Urinary bladder (tissue), 4 donors: ENCODE measurements at places on chromosomes 2 and 18.

DNA sequence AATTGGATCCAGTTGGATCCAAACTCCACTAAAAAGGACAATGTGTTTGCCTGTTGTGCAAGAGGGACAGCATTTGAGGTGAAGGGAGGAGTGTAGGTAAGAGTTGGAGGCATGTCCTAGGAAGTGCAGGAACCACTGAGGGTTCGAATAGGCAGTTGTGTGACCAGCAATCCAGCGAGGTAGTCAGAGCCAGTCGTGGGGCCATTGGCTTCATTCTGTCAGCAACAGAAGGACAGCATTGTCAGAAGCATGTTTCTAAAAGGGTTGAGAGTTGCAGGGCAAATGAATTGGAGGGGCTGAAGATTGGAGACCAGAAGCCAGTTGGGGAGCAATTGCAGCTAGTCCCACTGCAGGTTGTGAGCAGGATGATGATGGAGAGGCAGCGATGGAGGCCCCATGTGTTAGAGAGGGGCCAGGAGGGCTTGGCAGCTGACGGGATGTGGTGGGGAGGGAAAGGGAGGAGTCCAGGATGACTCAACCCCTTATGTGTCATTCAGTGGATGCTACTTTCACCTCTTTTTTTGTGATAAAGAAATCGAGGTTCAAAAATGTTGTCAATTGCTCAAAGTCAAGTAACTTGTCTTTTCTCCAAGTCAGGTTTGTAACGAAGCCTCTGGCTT lies 96.7 kb upstream of the SIX3 start:
- DNase-seq = no peak

GRCh38 chr2:234761910-234762309 lies 189.9 kb upstream of the SH3BP4 start:
- no peak for DNase-seq

GRCh38 chr2:202099515-202099914 lies 26.5 kb downstream of the KIAA2012 start:
- DNase-seq = no peak

GRCh38 chr2:131027566-131028528 lies 65.4 kb downstream of the FAM168B start:
- DNase-seq = no peak

DNA sequence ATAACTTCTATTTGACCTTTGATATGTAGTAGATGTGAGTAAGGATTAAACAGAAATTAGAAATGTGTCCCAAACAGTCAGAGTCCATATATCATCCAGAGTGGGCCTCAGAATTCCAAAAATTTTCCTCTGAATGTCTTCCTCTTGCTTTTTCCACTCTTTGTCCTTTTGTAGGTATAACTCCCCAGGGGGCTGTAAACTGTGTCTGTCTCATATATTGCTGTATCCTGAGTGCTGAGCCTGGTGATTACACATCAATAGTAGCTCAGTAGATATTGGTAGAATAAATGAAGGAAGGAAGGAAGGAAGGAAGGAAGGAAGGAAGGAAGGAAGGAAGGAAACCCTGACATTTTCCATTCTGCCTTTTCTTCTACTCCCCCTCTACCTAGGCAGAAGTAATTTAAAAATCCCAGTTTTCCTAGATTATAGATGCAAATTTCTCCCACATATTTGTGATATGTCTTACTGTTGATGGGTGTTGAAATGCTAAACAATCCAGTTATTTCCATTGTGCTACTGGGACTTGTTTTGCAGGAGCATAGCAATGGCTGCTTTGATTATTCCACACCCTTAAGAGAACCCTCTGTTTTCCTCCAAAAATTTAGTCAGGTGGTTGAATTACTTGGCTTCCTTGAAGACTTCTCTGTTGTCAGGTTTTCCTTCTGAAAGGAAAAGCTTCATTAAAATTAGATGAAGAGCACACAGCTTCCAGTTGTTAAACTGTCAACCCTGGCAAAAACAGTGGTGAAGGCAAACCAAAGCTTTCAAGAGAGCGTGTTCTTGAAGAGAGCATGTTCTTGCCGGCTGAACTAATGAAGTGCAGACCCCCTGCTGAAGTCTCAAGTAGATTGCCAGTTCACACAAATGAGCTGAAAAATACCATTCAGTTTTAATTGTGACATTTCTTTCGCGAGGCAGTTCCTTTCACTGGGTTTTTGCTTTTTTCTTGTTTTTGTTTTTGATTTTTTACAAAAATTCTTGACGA lies 147.8 kb downstream of the KCNE4 start:
- DNase-seq = no peak

GRCh38 chr2:30777661-30778505 lies 29.4 kb downstream of the CAPN13 start:
- DNase-seq = no peak

DNA sequence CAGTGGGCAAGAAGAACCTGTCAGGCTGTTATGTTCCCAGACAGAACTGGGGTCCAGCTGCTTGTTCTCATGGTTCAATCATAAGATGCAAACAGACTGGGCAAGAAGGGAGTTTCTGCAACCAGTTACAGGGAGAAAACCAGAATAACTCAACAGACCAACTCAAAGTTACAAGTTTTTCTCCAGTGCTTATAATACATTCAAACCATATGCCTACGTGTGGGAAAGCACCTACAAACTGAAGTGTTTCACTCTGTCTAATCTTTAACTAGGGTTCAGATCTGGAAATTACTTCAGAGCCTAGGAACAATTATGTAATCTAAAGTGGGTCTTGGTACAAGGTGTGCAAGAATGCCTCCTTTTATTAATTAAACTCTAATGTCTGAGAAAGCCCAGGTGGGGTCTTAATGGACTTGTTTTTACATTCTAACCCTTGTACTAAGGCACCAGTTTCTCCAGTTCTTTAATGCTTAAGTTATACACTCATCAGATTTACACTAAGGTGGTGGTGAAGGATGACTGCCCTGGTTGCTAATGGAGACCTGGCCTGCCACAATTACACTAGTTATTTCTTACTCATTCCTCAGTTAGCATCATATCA lies 951.9 kb downstream of the TSN start:
- no peak for DNase-seq

- no peak for DNase-seq
Observed at GRCh38 chr2:181784556-181784955, 104.2 kb upstream of the NEUROD1 start.

GRCh38 chr2:236626391-236627150 lies 56.9 kb downstream of the ACKR3 start:
- DNase-seq = no peak

DNA sequence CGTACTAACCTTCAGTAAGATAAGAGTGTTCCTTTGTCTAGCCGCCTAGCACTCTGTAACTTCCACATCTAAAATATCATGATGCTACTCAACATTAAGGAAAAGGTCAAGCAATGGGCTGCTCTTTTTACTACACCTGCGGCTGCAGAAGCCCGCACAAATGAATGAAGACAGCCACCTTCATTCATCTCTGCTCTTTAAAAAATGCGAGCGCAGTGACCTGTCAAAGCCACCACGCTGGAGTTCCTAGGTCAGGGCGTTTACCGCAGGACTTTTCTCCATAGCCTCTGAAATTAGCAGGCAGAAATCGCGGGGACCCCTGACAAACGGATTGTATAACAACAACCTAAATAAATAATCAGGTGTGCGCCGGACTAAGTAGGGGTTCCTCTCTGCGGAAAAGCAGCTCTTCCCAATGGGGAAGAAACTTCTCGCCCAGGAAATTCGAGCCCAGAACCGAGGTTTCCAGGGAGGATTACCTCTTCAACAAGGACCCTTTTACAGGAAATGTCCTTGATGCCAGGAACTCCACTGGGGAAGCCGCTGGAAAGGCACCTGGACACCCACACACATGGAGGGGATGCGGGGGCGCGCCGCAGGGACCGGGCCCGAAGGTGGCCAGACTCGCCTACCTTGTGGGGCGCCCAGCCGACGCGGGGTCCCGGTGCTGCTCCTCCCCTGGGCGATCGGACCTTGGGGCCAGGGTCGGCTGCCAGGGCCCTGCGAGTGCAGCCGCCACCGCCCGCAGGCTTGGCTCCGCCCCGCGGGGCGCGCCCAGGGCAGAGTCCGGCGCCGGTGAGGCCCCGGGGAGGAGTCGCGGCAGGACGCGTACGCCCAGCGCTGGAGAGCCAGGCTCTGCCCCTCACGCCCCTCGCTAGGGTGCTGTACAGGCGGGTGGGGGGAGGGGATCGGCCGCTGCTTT lies at the start of gene CCDC68:
TSS of gene CCDC68 (minus strand) at position 758 of the 922 bp plus-strand sequence. CDS start 16,670 bp downstream, outside the sequence.
- no peak for DNase-seq

DNA sequence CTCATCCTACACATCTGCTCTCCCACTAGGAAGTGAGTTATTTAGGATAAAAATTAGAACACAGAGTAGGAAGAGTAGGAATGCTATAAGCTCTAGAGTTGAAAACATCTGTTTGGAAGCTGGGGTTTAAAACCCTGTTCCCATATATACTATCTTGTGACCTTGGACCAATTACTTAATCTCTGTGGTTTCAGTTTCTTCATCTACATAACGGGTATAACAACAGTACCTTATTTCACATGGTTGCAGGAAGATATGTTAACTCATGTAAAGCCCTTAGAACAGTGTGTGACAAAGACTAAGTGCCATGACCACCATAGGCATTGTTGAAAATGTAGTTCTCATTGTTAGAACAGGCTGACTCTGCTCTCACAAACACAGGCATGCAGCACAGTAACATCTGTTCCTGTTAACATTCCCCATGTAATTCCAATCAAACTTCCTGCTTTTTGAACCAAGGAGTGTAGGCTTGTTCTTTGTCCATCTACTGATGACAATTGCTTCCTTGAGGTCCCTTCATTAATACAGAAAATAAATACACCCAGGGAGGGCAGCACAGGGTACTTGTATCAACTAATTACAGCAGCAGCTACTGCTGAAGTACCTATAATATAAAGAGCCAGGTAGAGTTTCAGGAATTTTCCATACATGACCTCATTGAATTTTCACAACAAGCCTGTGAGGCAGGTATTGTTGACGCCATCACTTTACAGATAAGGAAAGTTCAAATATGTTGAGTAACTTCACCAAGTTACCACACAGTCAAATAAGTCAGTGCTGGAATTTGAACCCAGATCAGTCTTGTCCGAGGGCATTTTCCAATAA lies 204.2 kb downstream of the L3MBTL4 start:
- DNase-seq = no peak

- DNase-seq = no peak
Observed at GRCh38 chr2:40189881-40190280, 262.0 kb downstream of the SLC8A1 start.

GRCh38 chr18:58924473-58924872 lies 59.8 kb downstream of the ZNF532 start:
- no peak for DNase-seq

- DNase-seq = no peak
Observed at GRCh38 chr18:26746826-26747475, 118.6 kb downstream of the AQP4 start.

DNA sequence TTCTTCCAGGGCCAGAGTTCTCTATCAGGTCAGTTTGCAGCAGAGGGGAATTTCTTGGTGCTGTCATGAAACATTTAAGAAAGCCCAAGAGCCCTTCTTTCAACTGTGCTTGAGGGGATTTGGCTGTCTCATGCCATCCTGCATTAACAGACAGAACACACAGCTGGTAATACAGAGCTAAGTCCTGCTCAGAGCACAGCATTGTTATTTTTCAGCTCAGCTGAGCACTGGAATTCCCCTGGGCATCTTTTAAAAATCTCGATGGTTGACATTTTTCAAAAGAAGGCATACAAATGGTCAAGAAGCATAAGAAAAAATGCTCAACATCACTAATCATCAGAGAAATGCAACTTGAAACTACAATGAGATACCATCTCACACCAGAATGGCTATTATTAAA lies 14.9 kb upstream of the IL1R2 start:
- no peak for DNase-seq

DNA sequence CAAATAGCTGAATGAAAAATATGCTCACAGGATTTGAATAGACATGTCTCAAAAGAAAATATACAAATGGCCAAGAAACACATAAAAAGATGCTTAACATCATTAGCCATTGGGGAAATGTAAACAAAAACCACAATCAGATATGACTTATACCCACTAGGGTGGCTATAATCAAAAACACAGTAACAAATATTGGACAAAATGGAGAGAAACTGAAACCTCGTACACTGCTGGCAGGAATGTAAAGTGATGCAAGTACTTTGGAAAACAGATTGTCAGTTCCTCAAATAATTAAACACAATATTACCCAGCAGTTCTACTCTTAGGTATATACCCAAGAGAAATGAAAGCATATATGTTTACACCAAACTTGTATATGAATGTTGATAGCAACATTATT lies 213.0 kb downstream of the PHLPP1 start:
- DNase-seq = no peak

GRCh38 chr2:19532547-19533196 lies 174.2 kb upstream of the OSR1 start:
- no peak for DNase-seq

GRCh38 chr2:102484310-102485061 lies 11.5 kb downstream of the SLC9A4 start:
- DNase-seq = no peak

DNA sequence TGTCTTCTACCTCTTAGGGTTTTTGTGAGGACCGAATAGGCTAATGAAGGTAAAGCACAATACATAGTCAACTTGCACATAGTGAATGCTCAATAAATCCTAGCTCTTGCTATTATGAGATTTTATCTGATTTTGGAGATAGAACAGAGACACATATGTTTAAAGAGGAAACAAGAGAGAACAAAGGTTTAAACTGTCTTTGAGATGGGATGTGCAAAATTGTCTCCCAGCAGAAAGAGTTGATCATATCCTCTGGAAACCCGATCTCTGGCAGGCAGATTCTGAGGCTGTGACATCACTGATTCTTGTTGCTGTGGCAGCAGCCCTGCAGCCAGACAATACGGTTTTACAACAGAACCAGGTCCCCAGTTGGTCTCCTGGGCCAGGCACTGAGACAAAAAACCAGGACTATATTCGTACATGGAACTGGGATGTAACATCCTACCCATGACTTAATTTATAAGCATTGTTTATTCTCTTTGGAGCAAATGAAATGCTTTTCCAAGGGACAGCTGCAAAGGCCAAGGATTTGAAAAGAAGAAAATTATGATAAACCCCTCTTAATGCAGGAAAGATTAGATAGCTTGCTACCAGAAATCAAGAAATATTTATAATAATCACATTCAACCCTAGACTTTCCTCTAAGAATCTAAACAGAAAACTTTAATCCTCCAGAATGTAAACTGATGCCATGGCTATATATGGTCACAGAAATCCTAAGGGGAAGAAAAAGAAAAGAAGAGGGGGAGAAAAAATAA lies 80.2 kb downstream of the SLC8A1 start:
- DNase-seq = no peak
